ENCODE measurements at places on chromosomes 12 and 14.

GRCh38 chr14:98242903-98243302, 1029.1 kb downstream of the BCL11B start:
- DNase-seq = no peak

- no peak for DNase-seq
Observed at GRCh38 chr14:68810173-68811153, 17.6 kb upstream of the ZFP36L1 start.

DNA sequence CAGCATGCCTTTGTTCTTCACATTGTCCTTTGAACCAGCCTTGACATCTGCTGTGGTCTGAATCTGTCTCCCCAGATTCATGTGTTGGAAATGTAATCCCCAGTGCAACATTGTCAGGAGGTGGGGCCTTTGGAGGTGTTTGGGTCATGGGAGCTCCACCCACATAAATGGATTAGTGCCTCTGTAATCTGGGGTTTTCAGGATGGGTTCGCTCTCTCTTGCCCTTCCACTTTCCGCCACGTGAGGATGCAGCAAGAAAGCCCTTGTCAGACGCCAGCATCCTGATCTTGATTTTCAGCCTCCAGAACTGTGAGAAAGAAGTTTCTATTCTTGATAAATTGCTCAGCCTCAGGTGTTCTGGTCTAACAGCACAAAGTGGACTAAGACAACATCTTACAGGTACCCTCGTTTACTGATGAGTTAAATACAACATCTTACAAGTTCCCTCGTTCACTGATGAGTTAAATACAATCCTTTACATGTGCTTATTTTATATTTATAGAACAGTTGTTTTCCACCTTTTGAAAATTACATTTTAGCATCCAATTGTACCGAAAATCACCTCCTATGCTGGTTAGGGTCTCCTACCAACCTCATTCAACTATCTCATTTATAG, 54.4 kb upstream of the RIMBP2 start:
- no peak for DNase-seq

DNA sequence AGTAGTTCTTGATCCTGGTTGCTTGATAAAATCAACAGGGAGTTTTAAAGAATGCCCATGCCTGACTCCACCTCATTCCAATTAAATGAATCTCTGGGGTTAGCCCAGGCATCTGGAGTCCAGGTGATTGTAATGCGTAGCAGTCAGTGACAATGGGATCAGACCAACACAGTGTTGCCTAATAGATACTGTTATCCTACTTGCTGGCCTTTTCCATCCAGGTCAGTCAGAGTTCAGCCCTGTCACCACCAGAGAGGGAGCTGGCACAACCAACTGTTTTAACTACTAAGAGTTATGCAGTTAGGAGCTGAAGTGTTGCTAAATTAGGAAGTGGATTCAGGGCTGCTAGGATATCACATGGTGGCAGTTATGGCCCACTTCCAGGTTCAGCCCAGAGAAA, 107.1 kb downstream of the GPR135 start:
- DNase-seq = no peak

- no peak for DNase-seq
Observed at GRCh38 chr12:119592232-119592631, 1.3 kb upstream of the TMEM233 start.

- DNase-seq = no peak
Observed at GRCh38 chr12:96130396-96131059, 63.6 kb upstream of the ELK3 start.

DNA sequence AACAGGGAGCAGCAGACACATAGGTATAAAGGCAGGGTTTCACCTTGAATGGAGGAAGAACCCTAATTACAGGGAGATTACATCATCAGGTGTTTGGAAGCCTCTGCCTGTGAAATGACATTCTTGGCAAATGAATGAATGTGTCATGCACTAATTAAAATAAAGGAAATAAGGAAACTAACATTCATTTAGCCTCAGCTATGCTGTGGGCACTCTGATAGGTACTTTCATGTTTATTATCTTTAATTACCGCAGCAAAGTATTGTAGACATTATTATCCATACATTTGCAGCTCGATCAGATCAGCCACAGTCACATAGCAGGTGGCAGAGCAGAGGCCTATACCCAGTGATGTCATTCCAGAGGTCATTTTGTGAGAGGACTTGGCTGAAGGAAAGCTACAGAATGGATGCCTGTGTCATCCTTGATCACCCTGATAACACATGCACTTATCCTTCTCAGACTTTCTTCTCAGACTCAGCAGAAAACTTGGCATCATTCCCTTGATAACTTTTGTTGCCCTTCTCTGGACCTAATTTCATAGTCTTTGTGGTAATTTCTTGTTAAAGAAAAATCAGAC, 18.4 kb downstream of the ZNF664 start:
- DNase-seq = no peak

- DNase-seq = no peak
Observed at GRCh38 chr12:128644664-128645296, 179.0 kb downstream of the SLC15A4 start.

- DNase-seq = no peak
Observed at GRCh38 chr12:1852076-1852475, 31.7 kb downstream of the LRTM2 start.

DNA sequence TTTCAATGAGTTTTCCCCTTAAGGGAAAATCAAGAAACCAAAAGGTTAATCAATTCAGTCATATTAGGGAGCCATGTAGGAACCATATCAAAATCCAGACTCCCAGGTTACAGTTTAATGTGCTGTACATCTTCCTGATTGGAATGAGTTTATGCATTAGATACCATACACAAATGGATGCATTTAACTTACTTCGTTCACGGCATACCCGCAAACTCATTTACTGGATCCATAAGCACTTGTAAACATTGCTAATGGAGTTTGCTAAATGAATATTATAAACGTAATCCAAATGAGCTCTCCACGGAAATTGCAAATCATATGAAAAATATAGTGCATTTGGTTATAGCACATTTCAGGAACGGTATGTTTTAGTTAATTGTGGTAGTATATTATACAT, 228.9 kb upstream of the G2E3 start:
- DNase-seq = no peak

GRCh38 chr12:126537961-126538530, 1472.8 kb downstream of the AACS start:
- DNase-seq = no peak

- DNase-seq = no peak
Observed at GRCh38 chr12:65896743-65897142, 72.5 kb downstream of the HMGA2 start.

GRCh38 chr14:50829489-50830043, 1.4 kb downstream of the NIN start:
- no peak for DNase-seq

- no peak for DNase-seq
Observed at GRCh38 chr14:100534528-100535286, 52.5 kb downstream of the BEGAIN start.

DNA sequence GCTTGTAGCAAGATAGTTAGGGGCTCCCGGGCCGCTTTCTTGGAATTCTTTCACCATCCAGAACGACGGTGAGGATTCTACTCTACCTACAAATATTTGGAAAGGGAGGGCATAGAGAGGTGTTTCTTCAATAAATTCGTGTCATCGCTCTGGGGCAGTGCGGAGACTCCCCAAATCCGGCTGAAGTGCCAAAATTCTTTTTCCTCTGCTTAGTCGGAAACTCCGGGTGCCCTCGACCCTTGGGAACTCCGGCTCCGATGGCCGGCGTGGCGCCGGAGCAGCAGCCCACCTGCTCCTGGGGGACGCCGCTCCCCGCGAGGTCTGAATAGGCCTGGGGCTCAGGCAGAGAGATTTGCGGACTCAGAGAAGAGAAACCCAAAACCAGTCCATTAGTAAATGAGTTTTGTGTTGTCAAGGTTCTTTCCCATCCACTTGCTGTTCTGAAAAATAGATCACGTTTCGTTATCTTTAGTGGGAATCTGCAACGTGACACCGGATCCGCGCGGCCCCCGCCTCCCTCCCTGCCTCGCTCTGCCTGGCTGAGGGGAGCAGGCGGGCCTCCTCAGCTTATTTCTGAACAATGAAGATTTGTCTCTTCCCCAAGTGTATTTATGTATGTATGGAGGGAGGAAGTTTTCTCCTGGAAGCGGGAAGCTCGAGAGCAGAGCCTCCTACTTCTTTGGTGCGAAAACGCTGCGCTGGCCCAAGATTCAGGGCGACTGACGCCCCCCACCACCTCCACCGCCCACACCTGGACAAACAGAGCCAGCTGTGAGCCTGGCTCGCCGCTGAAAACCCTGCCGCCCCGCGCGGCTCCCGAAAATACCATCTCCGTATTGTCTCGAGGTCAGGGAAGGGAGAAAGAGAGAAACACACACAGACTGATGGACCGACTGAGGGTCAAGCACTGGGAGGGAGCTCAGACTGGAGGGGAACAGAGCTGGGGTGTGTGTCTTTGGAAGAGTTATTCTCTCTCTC, 3.7 kb upstream of the SIX1 start:
- DNase-seq = no peak

GRCh38 chr12:42574851-42575266, 14.7 kb downstream of the PRICKLE1 start:
- no peak for DNase-seq

DNA sequence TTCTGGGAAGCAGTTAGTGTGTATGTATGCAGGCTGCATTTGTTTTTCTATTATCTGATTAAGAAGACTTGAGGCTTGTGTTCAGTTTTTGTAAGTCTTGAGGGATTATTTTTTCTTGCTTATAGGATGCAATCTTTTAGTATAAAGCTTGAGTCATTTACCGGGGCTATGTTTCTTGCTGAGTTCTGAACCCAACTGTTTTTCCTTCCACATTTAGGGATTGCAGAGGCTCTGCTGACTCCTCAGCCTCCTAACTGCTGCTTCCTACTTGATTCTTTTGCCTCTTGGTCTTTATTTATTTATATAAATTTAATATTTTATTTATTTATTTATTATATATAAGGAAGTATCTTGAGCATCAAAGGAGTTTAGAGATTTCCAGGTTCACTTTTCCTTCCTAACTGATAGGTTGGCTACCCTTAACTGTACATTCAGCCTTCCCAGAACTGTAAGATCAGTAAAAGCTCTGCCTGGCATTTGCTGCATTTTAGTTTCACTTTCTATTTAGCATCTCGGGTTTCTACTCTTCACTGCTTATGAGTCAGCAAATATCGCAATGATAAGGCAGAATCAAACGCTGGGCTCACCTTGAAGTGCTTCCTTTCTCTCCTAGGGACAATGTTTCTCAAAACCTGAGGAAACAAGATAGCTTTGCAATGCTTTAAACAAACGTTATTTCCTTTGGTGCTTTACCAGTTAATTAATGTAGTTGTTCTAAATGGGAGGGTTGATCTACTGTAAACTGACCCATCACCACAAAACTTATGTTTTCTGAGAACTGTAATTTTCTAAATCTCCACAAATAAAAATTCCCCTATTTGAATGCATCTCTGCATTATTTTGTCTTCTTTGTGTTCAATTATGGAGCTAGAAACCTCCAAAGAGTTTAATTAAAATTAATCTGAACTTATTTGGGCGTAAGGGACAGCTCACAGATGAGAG, 1183.7 kb upstream of the TMEM132C start:
- DNase-seq = no peak

- no peak for DNase-seq
Observed at GRCh38 chr12:32478858-32479725, 79.7 kb downstream of the FGD4 start.

DNA sequence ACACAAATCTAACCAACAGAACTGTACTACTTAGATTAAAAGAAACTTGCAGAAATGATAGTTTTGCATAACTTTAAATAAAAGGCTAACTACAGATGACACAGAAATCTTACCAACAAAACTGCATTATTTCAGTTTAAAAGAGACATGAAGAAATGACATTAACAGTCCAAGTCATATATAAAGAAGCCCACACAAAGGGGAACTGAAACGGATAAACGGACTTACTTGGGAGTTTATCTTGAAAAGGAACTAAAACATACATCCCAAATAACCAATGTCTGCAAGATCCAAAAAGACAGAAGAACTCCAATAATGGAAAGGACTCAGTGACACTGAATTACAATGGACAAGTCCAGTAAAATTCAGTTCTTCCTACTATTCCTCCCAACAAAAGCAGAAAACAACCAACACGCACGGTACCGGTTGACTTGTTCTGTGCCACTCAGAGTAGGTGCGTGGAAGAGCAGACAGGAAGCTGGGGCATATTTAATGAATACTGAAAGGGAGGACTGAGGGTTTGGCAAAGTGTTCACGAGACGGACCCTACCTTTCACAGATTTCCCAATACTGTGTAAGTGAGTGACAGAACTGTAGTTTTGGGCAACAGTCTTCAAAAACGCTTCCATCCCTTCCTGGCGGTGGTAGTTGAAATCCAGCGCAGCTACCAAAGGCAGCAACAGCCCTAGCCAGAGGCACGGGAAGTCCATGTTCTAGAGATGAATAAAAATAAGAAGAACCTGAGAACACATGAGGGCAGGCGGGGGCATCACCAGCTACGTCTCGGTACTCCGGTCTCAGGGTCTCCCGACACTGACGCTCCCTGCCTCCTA, 627 bp downstream of the CPM start:
- no peak for DNase-seq

- no peak for DNase-seq
Observed at GRCh38 chr14:44497148-44497547, 9.9 kb downstream of the FSCB start.

DNA sequence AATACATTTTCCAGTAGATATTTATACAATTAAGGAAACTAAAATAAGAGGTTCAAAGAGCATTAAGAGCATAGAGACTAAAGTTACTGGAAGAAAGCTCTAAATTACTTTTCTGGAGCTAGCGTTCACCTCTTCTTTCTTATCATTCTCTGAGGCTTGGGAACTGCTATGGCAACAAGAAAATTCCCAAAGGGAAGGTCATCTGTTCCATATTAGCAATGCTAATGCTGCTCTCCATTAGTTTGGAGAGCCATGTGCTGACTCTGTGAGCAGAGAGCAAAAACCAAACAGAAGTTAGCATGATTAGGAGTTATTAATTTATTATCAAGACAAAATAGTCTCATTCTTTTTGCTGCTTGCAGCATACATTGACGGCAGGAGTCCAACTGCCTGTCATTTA, 143.1 kb upstream of the SLC16A7 start:
- DNase-seq = no peak

DNA sequence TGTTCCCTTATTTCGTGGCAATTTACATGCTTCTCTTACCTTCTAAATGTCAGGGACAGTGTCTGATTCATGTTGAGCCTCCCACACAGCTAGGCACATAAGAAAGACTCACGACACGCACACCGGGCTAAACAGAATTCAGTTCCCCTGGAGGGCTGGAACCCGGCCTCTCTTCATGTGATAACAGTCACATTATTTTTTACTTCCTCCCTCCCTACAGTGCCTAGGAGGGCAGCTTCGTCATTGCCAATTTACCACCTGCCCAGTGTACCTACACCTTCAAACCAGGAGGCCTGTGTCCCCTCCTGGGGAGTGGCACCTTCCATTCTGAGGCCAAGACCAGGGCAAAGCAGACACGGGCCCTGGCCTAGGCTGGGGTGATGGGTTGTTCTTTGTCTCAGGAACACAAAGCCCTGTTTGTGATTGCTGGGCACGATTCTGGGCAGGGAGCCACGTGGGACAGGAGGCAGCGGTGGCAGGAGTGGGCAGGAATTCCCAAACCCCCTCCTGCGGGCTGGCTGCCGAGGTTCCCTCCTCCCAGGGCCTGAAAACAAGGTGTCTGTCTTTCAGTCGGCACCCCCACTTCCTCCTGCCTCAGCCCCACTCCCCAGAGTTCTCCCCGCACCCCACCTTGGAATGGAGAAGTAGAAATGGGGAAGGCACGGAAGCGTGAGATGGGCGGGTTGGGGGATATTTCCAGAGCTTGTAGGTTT, 6.8 kb upstream of the RASAL1 start:
- no peak for DNase-seq
